ENCODE measurements at places on chromosomes 7 and 10.

GRCh38 chr10:76071653-76072365 is 640.4 kb downstream of the LRMDA start:
- no peak for DNase-seq

DNA sequence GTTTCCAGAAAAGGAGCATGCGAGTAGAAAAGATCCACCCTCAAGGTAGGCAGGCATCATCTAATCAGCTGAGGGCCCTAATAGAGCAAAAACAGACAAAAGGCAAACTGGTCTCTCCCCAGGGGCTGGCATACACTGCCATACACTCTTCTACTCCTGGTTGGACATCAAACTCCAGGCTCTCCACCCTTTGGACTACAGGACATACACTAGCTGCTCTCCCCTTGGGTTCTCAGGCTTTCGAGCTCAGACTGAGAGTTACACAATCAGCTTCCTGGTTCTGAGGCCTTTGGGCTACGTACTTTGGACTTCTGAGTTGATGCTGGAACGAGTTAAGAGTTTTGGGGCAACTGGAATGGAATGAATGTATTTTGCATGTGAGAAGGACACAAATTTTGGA is 50.9 kb upstream of the TM9SF3 start:
- no peak for DNase-seq

DNA sequence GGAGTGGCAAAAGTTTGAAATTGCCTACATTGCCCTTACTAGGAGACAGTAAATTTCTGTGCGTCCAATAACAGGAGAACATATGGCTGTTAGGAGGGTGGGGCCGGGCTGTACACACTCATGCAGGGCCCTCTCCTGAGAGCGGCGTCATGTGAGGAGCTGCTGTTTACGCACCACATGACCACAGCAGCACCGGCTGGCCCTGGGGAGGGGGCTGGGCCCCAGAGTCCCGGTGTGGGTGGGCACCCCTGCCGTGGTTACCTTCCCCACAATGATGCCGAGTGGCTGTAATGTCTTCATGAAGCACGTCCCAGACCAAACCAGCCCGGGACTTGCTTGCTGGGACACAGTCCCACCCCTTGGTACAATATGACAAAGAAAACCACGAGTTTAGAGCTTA is 308.7 kb downstream of the DNAJB6 start:
- peak; percentile 38 for DNase-seq

GRCh38 chr7:84248267-84248666 is 53.7 kb upstream of the SEMA3A start:
- DNase-seq: no peak

- no peak for DNase-seq
Measured at GRCh38 chr10:66535439-66535838, 390.4 kb upstream of the LRRTM3 start.

DNA sequence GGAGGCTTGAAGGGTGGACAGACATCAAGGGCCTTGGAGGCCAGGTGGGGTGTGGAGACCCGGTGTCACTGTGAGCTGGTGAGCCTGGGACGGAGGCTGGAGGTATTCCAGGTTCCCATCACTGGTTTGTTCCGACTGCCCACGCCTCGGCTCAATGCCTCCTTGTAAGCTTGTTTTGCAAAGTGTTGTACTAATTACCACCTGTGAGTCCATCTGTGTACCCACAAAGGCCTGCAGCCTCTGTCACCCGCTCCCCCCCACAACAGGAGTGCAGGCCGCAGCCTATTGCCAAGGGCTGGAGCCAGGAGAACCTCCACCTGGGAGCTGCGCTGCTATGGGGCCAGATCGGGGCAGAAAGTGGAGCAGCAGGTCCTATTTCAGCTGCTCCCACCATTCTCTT is 521.8 kb upstream of the DPP6 start:
- DNase-seq: no peak

DNA sequence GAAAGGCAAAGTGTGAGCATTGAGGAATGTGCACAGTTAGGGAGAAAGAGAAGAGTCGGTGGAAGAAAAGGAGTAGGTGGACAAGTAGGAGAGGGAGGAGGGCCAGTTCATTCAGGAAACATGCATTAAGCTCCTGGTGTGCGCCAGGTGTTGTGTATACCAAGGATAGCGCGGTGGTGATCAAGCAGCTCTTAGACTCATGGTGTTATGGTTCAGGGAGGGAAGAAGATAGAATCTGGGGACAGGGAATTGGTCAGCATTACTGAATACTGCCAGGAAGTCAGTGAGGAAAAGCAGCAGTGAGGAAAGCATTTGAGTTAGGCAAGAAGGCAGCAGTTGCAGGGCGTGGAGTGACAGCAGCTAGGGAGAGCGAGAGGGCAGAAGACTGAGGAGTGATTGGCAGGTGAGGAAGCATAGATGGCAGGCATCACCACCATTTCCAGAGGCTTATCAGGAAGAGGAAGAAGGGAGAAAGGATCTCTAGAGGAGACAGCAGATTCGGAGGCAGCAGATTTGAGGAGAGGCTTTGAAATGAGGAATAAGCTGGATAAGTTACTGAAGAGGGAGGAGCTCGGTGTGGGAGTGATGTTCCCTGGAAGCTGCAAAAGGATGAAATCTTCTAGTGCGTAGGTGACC is 265.6 kb downstream of the GFRA1 start:
- DNase-seq: no peak

DNA sequence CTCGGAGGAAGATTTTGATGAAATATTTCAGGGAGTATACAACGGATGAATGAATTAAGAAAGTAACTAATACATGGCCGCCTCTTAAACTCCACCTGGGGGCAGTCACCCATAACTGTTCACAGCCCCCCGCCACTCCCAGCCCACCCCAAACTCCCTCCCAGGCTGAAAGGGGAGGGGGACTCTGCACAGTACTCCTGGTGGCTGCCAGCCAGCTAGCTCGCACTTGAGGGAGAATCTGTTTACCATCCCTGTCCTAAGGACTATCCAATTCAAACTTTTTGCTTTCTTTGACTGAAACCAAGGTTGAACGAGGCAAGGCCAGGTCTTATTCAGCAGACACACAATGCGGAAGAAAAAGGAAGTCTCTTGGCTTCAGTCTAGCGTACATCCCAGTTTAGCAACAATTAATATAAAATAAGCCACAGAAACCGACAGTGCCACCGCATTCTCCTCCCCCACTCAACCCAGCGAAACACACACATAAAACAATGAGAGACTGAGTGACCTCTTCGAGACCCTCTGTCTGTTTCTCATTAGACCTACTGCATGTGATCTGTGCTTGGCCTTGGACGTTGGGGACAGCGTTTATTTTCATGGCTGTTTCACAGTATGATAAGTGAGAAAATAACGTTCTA is 219.5 kb downstream of the GLI3 start:
- no peak for DNase-seq

DNA sequence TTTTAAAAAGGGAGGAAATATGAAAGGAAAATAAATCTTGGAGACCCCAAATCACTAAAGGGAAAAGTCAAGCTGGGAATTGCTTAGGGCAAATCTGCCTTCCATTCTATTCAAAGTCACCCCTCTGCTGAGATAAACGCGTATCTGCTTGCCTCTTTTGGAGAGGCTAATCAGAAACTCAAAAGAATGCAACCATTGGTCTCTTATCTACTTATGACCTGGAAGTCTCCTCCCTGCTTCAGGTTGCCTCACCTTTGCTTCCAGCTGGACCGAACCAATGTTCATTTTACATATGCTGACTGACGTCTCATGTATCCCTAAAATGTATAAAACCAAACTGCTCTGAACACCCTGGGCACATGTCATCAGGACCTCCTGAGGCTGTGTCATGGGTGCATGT is 14.7 kb downstream of the ATAD1 start:
- no peak for DNase-seq

DNA sequence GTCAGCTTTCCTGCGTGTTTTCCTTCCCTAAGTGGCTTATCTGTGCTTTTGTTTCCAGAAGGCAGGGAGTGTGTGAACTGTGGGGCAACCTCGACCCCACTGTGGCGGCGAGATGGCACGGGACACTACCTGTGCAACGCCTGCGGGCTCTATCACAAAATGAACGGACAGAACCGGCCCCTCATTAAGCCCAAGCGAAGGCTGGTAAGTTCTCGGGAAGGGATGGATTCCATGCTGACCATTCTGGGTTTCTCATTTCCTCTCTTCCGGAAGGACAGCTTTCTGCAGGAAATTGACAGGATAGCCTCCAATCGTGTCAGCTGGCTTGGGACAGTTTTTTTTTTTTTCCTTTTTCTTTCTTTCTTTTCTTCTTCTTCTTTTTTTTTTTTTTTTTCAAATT is 9.4 kb downstream of the GATA3 start:
- DNase-seq: no peak

GRCh38 chr10:85995791-85996190 is 370.8 kb downstream of the GRID1 start:
- no peak for DNase-seq

DNA sequence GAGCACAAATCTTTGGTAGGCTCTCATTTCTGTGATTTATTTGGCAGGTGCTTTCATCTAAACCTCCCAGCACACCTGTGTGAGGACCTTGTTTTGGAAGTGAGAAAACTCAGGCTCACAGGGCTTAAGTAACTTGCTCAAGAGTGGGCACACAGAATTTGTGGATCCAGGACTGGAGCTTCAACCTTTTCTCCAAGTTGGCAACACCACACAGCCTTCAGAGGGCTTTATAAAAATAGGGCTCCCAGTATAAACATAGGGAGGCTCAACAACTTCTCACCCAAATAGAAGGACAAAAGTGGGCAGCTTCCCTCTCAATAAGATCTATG is 182.2 kb upstream of the NEBL start:
- no peak for DNase-seq

DNA sequence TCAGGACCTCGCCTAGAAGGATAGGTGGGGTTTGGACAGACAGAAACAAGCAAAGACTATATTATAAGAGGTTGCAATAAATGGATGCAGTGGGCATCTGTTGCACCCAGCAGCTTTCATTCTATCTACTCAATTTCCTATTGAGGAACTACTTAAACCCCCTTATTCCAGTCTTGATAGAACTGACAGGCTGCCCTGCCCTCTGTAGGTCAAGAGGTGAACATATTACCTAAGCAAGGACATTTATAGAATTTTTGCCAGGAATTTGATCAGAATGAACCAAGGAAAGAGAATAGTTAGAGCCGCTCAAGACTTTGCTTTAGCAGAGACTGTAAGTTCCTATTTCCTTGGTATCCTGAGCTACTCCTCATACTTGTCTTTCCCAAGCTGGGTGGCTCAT is 9.5 kb downstream of the VTI1A start:
- DNase-seq: no peak

Data from ureter (tissue), 1 donor.